ENCODE measurements at places on chromosomes 12 and 14. TPM values are rescaled to one million over a fixed set of nuclear protein-coding genes. Genes with fewer than 3 reads are reported as not detected.

- no peak overlapping the region for H3K4me3 ChIP-seq
- H3K36me3 ChIP-seq, result peaks cover 89% of the 10 kb centered on the region
- no peak overlapping the region for H3K27ac ChIP-seq
- H3K4me1 ChIP-seq, result no peaks in the 10 kb centered on the region
These were observed 22.2 kb downstream of the PPP1CC start for GRCh38 chr12:110720516-110720915.

- peak overlapping the region; percentile 89 for H3K27ac ChIP-seq
- DNase-seq, result peak; percentile 87
- no peaks in the 10 kb centered on the region for H3K27me3 ChIP-seq
- no peak overlapping the region for H3K4me3 ChIP-seq
These were observed 3.8 kb upstream of the KRT85 start for GRCh38 chr12:52370926-52371608.

DNA sequence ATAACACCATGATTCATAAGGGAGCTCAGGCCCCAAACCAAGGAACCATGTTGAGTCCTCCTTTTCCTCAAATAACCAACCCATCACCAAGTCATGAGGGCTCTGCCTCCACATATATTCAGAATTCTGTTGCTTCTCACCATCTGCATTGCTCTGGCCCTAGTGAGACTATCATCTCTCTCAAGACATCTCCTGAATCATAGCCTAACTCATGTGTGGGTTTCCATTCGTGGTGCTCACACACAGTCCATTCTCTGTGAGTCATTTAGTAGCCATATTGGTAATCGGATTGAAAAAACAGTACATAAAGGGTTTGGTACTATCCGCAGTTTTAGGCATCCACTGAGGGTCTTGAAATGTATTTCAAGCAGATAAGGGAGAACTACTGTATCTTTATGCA is 5.1 kb upstream of the SLC38A2 start:
- no peaks in the 10 kb centered on the region for H3K36me3 ChIP-seq
- H3K4me1 ChIP-seq, result peaks cover 36% of the 10 kb centered on the region
- H3K27me3 ChIP-seq, result no peaks in the 10 kb centered on the region

DNA sequence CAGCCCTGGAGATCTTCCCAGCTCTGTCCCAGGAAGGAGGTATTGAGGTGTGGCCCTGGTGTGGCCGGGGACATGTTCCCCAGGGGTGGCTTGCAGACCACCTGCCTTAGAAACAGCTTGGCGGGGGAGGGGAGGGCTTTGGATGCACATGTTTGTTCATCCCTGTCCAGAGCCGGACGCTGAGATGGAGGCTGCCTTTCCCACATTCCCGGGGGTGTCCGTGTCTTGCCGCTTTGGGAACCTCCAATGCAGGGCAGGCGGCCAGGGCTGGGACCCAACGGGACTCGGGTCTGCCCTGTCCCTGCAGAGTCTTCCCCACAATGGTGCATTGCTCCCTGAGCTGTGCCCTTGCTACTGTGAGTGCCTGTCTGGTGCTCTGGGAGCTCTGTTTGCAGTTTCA is 319.5 kb upstream of the SFSWAP start:
- DNase-seq, result no peak
- no peak overlapping the region for H3K27ac ChIP-seq
- H3K4me3 ChIP-seq, result no peak overlapping the region
- H3K4me1 ChIP-seq, result no peaks in the 10 kb centered on the region

The UBE3B gene
- total RNA-seq, result 83.3 TPM

The PTCSC3 gene
- not detected for total RNA-seq

GRCh38 chr12:124852329-124852831 is 11.3 kb downstream of the SCARB1 start:
- H3K4me1 ChIP-seq, result no peaks in the 10 kb centered on the region
- no peak for DNase-seq
- no peaks in the 10 kb centered on the region for H3K36me3 ChIP-seq
- H3K27me3 ChIP-seq, result no peaks in the 10 kb centered on the region
- H3K27ac ChIP-seq, result no peak overlapping the region

The KLHDC1 gene
- total RNA-seq, result 19.0 TPM

DNA sequence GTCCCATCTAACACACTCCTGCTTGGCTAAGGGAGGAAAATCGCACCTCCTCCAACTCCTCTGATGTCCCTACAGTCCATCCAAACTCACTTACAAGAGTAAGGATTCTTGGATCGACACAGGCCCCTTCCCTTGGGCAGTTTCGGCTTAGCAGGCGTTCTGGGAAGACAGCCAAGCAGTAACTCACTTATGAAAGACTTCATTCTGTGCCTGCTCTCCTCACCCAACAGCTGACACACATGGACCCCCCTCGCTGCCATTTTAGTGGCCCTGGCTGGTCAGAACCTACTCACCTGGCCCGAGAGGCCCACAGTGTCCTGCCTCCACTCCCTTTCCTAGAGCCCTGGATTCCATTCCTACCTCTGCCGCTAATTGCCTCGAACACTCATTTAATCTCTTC is 52.3 kb upstream of the BCL2L14 start:
- no peaks in the 10 kb centered on the region for H3K36me3 ChIP-seq
- no peaks in the 10 kb centered on the region for H3K27me3 ChIP-seq
- H3K4me3 ChIP-seq, result no peak overlapping the region
- peak overlapping the region; percentile 44 for H3K27ac ChIP-seq

- no peak overlapping the region for H3K27ac ChIP-seq
- H3K36me3 ChIP-seq, result no peaks in the 10 kb centered on the region
- H3K27me3 ChIP-seq, result no peaks in the 10 kb centered on the region
- H3K4me3 ChIP-seq, result no peak overlapping the region
These were observed 321.0 kb downstream of the BCL11B start for GRCh38 chr14:98951031-98951430.

DNA sequence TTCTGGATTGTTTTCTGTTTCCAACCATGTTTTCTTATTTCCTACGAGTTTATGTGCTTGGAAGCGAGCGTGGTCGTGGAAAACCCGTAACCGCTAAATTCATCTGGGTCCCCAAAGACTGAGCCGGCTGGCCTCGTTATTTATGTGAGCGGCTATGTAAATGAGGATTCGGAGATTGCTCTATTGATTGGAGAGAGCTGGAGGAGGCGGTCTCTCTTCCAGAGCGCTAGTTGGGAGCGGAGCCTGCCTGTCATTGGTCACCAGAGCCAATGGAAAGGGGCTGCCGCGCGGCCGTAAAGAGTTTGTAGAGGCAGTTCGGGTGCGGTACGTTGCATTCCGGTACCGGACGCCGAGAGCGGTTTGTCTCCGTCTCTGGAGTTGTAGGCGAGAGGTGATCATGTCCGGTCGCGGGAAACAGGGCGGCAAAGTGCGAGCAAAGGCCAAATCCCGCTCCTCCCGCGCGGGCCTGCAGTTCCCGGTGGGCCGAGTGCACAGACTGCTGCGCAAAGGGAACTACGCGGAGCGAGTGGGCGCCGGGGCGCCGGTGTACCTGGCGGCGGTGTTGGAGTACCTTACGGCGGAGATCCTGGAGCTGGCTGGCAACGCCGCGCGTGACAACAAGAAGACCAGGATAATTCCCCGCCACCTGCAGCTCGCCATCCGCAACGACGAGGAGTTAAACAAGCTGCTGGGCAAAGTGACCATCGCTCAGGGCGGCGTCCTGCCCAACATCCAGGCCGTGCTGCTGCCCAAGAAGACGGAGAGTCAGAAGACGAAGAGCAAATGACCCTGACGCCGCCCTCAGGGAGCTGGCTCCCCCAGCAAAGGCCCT is 29.0 kb downstream of the WBP11 start:
- peak; percentile 94 for DNase-seq
- peak overlapping the region; percentile 90 for H3K4me3 ChIP-seq
- peaks cover 21% of the 10 kb centered on the region for H3K4me1 ChIP-seq
- peak overlapping the region; percentile 93 for H3K27ac ChIP-seq

DNA sequence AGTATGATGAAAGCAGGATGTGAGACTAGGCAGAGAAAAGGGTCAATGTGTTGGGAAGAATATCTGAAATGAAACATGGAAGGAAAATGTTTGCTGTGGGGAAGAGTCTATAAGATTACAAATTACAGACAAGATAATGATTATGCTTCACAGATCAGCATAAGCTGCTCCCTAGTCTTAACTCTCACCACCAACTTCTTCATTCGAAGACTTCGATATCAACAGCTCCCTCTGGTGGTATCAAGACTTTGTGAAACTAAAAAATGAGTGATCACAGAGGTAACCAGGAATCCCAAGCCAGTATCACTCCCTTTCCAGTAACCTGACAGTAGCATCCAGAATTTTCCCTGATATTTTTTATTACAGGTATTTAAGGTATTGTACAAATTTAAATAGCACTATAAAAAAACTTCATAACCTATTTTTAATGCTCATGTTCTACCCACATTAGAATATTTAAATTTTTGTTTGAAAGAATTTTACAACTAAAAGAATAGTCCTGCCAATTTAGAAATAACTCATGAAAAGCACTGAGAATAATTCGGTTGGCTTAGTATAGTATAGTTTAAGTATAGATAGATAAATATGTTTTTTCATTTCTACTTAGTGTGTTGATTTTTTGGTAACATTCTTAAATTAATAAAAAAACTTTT is 84.4 kb downstream of the C2CD5 start:
- no peaks in the 10 kb centered on the region for H3K27me3 ChIP-seq
- H3K4me3 ChIP-seq, result no peak overlapping the region
- peaks cover 24% of the 10 kb centered on the region for H3K36me3 ChIP-seq
- no peaks in the 10 kb centered on the region for H3K4me1 ChIP-seq

DNA sequence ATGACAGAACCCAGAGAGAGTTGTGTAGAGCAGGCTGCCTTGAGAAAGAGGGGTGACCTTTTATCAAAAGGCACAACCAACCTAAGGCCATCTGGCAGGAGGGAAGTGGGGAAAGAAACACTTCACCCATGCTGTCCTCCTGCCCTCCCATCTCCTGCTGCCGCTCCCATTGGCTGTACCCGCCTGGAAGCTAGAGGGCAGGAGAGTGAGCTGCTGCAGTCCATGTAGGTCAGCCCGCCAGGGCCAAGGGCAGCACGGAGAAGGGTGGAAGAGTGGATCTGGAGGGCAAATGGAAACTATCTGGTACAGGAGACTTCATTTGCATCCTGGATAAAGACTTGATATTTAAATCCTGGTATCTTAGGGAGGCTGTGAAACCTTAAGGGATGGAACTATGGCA is 11.5 kb upstream of the CABP1 start:
- no peak overlapping the region for H3K4me3 ChIP-seq
- no peak for DNase-seq
- peaks cover 6% of the 10 kb centered on the region for H3K27me3 ChIP-seq
- no peak overlapping the region for H3K27ac ChIP-seq
- no peaks in the 10 kb centered on the region for H3K4me1 ChIP-seq

The NFATC4 gene
- 79.1 TPM for total RNA-seq

DNA sequence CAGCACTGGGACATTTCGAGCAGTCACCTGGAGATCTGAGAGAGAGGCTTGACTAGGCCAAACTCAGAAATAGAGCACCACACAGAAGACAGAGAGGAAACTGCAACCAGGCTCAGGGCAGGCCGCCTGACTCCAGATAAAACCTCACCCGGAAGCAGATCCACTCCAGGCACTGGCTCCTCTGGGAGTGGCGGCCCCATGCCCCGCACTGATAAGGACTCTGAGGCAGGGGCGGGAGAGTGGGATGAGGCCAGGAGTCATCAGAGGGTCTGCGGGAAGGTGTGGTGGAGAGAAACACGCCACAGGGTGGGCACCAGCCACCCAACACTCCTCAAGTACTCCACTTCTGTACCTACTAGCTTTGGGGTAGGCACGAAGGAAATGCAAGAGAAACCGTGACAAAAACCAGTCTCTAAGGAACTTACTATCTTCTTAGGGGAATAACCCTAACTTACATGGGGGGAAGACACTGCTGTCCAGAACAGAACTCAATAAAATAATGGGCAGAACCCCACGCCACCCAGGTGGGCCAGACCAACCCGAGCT is 71.3 kb downstream of the CHGA start:
- DNase-seq, result no peak
- no peaks in the 10 kb centered on the region for H3K27me3 ChIP-seq
- H3K36me3 ChIP-seq, result no peaks in the 10 kb centered on the region
- H3K4me1 ChIP-seq, result no peaks in the 10 kb centered on the region
- peak overlapping the region; percentile 77 for H3K27ac ChIP-seq

The HPD gene
- total RNA-seq, result 0.63 TPM

- no peak overlapping the region for H3K27ac ChIP-seq
- H3K4me3 ChIP-seq, result peak overlapping the region; percentile 55
- no peaks in the 10 kb centered on the region for H3K36me3 ChIP-seq
- H3K4me1 ChIP-seq, result peaks cover 6% of the 10 kb centered on the region
- no peak for DNase-seq
These were observed 13.3 kb upstream of the MAP3K9 start for GRCh38 chr14:70822530-70823185.

The KRT72 gene
- total RNA-seq, result not detected

The ESR2 gene
- 1.5 TPM for total RNA-seq

DNA sequence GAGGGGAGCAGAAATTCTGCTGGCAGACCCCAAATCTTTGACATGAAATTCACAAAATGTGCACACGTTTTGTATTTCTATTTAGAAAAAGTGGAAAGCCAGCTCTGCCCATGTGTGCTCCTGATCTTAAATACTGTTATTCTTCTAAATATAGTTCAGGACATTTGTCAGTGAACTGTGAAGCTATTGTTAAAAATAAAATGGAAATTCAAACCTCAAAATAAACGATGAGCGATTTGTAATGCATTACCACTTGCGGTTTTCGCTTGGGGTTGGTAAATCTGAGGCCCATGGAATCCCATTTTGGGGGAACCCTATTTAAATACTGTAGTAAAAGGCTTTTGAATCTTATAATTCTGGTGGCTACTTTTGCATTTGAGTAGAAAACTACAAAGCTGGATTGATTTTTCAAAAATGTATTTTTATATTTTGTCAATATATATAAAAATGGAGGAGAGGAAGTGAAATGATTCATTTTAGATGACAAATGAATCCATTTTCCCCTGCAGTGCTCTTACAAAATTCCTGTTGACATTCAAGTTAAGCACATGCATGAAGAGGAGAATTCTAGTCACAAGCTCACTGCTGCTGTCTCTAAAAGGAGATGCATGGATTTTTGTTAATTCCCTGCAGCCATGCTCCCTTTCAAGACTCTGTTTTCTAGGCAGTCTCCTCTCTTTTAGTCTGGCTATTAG is 47.1 kb downstream of the FLRT2 start:
- DNase-seq, result no peak
- no peak overlapping the region for H3K4me3 ChIP-seq
- no peaks in the 10 kb centered on the region for H3K27me3 ChIP-seq

DNA sequence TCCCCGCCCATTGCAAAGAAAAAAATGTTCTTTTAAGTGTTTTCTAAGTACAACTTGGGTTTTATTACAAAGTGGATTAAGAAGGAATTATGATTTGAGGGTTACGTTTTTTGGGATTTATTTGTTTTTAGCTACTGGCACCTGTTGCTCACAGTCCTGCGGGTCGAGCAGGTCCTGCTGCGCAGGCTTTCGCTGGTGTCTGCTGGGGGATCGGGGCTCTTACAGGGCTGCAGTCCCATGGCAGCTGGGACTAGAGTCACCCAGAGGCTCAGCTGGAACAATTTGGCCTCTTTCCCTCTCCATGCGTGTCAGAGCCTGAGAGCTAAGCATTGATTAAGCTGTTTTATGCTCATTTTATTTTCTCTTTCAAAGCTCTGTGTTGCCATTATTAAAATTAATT is 55.6 kb upstream of the DYNC1H1 start:
- no peaks in the 10 kb centered on the region for H3K27me3 ChIP-seq
- no peaks in the 10 kb centered on the region for H3K4me1 ChIP-seq
- H3K27ac ChIP-seq, result no peak overlapping the region
- no peak for DNase-seq
- H3K4me3 ChIP-seq, result no peak overlapping the region
- no peaks in the 10 kb centered on the region for H3K36me3 ChIP-seq
